Stomach (tissue), 19 donors: ENCODE measurements at places on chromosomes 3 and 15. TPM values are rescaled to one million over a fixed set of nuclear protein-coding genes. Genes with fewer than 3 reads are reported as not detected.

The TNIK gene
- 16.3 TPM for total RNA-seq

The GAP43 gene
- not detected for total RNA-seq

The GOLGA6L24 gene
- total RNA-seq: not detected

The SUCLG2 gene
- 74.5 TPM for total RNA-seq

The GASK1A gene
- total RNA-seq: 19.6 TPM

The MUSTN1 gene
- not detected for total RNA-seq

The ACP3 gene
- 3.5 TPM for total RNA-seq
